Cardiac muscle cell (in vitro differentiated cells and primary cell): ENCODE measurements at places on chromosomes 7 and 10. TPM values are rescaled to one million over a fixed set of nuclear protein-coding genes. Genes with fewer than 3 reads are reported as not detected.

GRCh38 chr7:57179776-57180415 lies 47.7 kb upstream of the ZNF479 start:
- no peaks in the 10 kb centered on the region for H3K4me1 ChIP-seq
- DNase-seq, result no peak
- no peaks in the 10 kb centered on the region for H3K27me3 ChIP-seq
- H3K36me3 ChIP-seq, result no peaks in the 10 kb centered on the region
- H3K4me3 ChIP-seq, result no peak overlapping the region

- DNase-seq, result no peak
These were observed 10.4 kb downstream of the ADCY1 start for GRCh38 chr7:45584261-45585210.

- H3K4me3 ChIP-seq, result no peak overlapping the region
- H3K36me3 ChIP-seq, result no peaks in the 10 kb centered on the region
- no peaks in the 10 kb centered on the region for H3K27me3 ChIP-seq
- H3K4me1 ChIP-seq, result no peaks in the 10 kb centered on the region
These were observed 220.0 kb upstream of the DPP6 start for GRCh38 chr7:153832160-153832559.

Gene TMEM213
- not detected in 2 replicates for total RNA-seq

GRCh38 chr7:22867003-22867402 lies 44.4 kb upstream of the TOMM7 start:
- no peaks in the 10 kb centered on the region for H3K27me3 ChIP-seq
- no peaks in the 10 kb centered on the region for H3K4me1 ChIP-seq
- peak; percentile 78 for DNase-seq
- no peaks in the 10 kb centered on the region for H3K36me3 ChIP-seq

Gene PCLO
- 0.67 and 1.1 TPM in 2 replicates for total RNA-seq

- H3K4me3 ChIP-seq, result no peak overlapping the region
- H3K27ac ChIP-seq, result no peak overlapping the region
- peaks cover 10% of the 10 kb centered on the region for H3K4me1 ChIP-seq
- H3K36me3 ChIP-seq, result no peaks in the 10 kb centered on the region
- no peak for DNase-seq
These were observed 227.6 kb upstream of the IMMP2L start for GRCh38 chr7:111789870-111790269.

Gene TMEM225B
- total RNA-seq, result 0.81 and 2.3 TPM in 2 replicates

DNA sequence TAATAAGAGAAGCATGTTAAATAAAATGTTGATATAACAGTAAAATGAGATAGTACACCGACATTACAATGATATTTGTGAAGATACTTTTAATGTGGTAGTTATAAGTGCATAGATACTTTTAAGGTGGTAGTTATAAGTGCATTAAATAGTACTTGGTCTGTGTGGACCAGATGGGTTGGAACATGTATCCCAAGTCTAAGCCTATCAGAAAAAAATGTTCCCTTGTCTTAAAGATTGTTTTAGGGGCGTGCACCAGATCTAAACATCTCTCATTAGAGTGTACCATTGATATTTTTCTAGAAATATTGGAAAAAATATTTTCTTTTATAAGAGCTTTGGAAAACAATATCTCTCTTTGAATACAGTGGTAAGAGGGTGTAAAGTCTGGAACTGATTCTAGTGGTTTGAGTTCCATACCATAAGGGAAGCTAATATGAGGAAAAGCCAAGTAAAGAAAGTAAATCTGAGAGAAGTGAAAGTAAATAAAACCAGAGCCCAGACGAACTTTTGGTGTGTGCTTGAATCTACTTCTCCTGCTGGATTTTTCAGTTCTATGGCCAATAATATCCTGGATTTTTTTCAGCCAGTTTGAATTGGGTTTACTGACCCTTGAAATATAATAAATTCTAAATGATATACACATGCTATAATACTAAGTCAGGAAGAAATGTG lies 175.3 kb downstream of the MBL2 start:
- H3K27ac ChIP-seq, result no peak overlapping the region
- H3K27me3 ChIP-seq, result no peaks in the 10 kb centered on the region
- H3K4me3 ChIP-seq, result no peak overlapping the region
- DNase-seq, result no peak

Gene ACTL6B
- total RNA-seq, result not detected in 2 replicates

DNA sequence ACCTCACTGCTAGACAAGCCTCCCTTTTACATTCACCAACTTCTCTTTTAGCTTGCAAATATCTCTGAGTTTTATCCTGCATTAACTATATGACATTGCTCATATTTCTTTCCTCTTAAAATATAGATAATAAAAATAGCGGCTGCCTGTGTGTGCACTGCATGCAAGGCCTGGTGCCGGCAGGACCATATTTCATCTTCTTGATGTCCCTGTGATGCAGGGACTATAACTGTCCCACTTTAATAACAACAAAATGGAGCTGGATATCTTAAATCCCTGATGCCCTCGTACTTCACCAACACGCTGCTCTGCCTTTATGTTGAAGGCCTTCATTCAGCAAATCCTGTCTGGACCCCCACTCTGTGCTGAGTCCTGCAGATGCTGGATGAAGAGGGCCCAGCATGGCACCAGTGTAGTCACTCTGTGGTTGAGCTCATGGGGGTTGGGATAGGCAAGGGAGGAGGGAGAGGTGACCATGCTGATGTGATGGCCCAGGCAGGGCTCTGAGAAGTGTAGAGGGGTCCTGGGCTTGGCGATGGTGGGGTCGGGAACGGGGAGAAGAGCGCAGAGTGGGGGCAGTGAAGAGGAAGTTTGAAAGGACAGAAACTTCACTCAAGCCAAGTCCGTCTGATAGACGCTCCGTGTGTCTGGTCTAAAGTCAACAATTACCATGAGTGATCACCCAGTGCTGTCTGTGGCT lies 40.4 kb downstream of the C10orf90 start:
- no peak overlapping the region for H3K27ac ChIP-seq
- DNase-seq, result no peak
- no peak overlapping the region for H3K4me3 ChIP-seq
- no peaks in the 10 kb centered on the region for H3K4me1 ChIP-seq

DNA sequence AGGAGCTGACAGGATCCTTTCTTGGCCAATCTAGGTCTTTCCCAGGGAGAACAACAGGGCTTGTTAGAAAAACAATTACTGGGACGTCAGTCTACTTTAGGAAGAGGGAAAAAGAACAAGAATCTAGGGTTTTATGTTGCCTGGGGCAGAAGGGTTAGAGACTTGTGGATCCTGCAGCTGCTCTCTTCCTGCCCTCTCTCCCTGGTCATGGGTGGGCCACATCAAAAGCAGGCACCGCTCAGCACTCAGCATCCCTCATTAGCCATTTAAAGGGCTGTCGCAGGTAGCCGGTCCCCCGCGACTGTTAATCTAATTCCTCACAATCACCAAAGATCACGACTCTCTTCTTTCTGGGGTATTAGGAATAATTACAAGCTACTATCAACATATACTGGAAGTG lies 631.9 kb downstream of the CALN1 start:
- no peak for DNase-seq
- H3K4me1 ChIP-seq, result no peaks in the 10 kb centered on the region
- H3K4me3 ChIP-seq, result no peak overlapping the region
- H3K27me3 ChIP-seq, result no peaks in the 10 kb centered on the region

- no peaks in the 10 kb centered on the region for H3K36me3 ChIP-seq
- no peak for DNase-seq
- no peaks in the 10 kb centered on the region for H3K27me3 ChIP-seq
- H3K4me3 ChIP-seq, result no peak overlapping the region
- no peaks in the 10 kb centered on the region for H3K4me1 ChIP-seq
These were observed 716.2 kb downstream of the NXPH1 start for GRCh38 chr7:9149499-9150082.

- no peak overlapping the region for H3K27ac ChIP-seq
- H3K4me3 ChIP-seq, result no peak overlapping the region
- no peaks in the 10 kb centered on the region for H3K27me3 ChIP-seq
- peaks cover 30% of the 10 kb centered on the region for H3K4me1 ChIP-seq
- no peaks in the 10 kb centered on the region for H3K36me3 ChIP-seq
- DNase-seq, result no peak
These were observed 35.3 kb downstream of the PALD1 start for GRCh38 chr10:70513848-70514309.

Gene MARVELD1
- 35.2 and 38.3 TPM in 2 replicates for total RNA-seq

- no peak for DNase-seq
- no peak overlapping the region for H3K27ac ChIP-seq
- no peaks in the 10 kb centered on the region for H3K36me3 ChIP-seq
These were observed 7.9 kb upstream of the NUDCD3 start for GRCh38 chr7:44498230-44498954.

DNA sequence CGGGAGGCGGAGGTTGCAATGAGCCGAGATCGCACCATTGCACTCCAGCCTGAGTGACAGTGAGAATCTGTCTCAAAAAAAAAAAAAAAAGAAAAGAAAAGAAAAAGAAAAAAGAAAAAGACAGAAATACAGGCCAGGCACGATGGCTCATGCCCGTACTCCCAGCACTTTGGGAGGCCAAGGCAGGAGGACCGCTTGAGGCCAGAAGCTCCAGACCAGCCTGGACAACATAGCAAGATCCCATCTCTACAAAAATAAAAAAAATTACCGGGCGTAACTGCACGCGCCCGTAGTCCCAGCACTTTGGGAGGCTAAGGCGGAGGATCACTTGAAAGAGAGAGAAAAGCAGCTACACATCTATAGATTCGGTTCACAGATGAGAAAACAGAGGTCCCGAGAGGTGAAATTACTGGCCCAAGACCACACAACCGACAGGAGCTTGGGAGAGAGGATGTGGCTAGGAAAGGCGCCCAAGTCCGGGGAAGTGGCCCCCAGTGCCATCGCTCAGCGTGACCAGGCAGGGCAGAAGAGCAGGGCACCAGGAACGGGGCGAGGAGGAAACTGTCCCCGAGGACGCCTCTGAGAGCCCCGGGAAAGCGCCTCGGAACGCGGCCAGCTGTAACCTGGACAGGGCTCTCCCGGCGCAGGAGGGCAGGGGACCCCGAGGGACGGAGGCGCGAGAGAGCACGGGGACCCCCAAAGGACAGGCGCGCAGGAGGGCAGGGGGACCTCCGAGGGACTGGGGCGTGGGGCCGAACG lies 612 bp downstream of the SNX8 start:
- H3K36me3 ChIP-seq, result no peaks in the 10 kb centered on the region
- H3K4me3 ChIP-seq, result peak overlapping the region; percentile 55
- no peak overlapping the region for H3K27ac ChIP-seq
- no peaks in the 10 kb centered on the region for H3K27me3 ChIP-seq
- no peak for DNase-seq

GRCh38 chr7:133197972-133198544 lies 54.8 kb upstream of the EXOC4 start:
- H3K4me1 ChIP-seq, result no peaks in the 10 kb centered on the region
- H3K36me3 ChIP-seq, result no peaks in the 10 kb centered on the region
- no peak overlapping the region for H3K4me3 ChIP-seq
- no peak for DNase-seq
- H3K27me3 ChIP-seq, result peaks cover 8% of the 10 kb centered on the region
- H3K27ac ChIP-seq, result no peak overlapping the region

GRCh38 chr7:34133356-34133982 lies 228.1 kb downstream of the BMPER start:
- peaks cover 15% of the 10 kb centered on the region for H3K4me1 ChIP-seq
- H3K36me3 ChIP-seq, result no peaks in the 10 kb centered on the region
- H3K27ac ChIP-seq, result peak overlapping the region; percentile 82
- H3K27me3 ChIP-seq, result no peaks in the 10 kb centered on the region
- no peak for DNase-seq
- no peak overlapping the region for H3K4me3 ChIP-seq

- peaks cover 5% of the 10 kb centered on the region for H3K4me1 ChIP-seq
- H3K36me3 ChIP-seq, result no peaks in the 10 kb centered on the region
- no peak for DNase-seq
- no peak overlapping the region for H3K4me3 ChIP-seq
These were observed 102.8 kb downstream of the ARHGAP22 start for GRCh38 chr10:48501787-48502771.

Gene CABCOCO1
- 0.95 and 1.5 TPM in 2 replicates for total RNA-seq

DNA sequence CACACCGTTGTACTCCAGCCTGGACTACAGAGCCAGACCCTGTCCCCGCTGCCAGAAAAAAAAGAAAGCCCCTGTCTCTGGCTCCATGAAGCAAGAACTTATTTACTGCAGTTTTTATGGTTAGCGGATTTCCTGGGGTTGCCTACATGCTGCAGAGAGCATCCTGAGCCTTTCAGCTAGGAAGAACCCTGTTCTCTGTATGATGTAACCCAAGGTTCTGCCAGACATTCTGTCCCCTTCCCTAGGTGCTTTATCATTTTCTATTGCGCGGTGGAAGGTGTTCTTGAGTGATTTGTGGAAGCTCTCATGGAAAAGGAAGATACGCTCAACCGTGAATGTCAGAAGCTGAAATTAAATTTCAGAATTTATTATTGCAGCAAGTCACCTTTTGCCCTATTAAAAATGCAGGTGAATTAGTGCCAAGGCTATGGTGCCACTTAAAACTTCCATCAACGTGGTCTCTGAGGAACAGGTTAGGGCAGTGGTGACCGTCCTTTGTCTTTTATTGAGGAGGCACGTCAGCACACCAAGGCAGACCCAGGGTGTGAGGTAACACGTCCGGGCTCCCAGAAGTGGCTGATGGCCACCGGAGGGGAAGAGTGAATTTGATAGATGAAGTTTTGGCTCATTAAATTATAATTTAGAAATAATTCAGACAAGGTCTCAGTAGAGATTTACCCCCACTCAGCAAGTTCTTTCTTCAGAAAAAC lies 273.1 kb downstream of the PHTF2 start:
- peaks cover 9% of the 10 kb centered on the region for H3K27me3 ChIP-seq
- no peak overlapping the region for H3K4me3 ChIP-seq
- H3K27ac ChIP-seq, result no peak overlapping the region
- DNase-seq, result no peak

Gene OGA
- total RNA-seq, result 51.8 and 98.1 TPM in 2 replicates

Gene BAMBI
- total RNA-seq, result 651 and 1,010 TPM in 2 replicates

DNA sequence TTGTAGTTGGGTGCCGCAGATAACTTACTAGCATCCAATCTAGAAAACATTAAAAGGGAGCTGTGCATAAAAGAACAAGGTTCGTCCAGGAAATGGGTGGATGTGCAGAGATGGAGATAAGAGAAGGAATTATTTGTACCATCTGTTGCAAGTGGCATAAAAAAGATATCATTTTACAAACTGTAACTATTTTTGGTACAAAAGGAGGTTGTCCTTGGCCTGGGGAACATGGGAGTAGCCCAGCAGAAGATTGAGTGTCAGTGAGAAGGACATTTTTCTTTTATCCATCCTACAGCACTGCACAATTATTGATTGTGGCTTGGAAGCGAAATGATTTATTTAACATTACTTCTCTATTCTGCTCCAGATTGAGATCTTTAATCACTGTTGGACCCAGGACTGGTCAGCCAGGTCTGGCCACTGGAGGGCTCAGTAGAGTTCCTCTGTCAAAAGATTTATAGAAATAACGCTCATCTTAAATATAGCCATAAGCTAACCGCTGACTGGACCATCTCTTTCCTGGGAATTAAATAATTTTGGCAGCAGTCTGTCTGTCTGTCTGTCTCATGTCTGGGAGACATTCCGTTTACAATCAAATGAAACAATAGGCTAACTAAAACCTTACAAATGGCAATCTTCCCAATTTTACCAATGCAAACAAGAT lies 254.1 kb downstream of the KIAA1217 start:
- DNase-seq, result no peak
- H3K36me3 ChIP-seq, result no peaks in the 10 kb centered on the region
- H3K4me3 ChIP-seq, result no peak overlapping the region

- no peaks in the 10 kb centered on the region for H3K27me3 ChIP-seq
- H3K36me3 ChIP-seq, result no peaks in the 10 kb centered on the region
- H3K27ac ChIP-seq, result peak within 1 kb of the TSS; percentile 31
- DNase-seq, result peak; percentile 82
These were observed at the start of gene TSPAN15 for GRCh38 chr10:69451209-69451783. TSS of gene TSPAN15 (plus strand) at chr10:69451465. CDS start at chr10:69451595, 130 bp downstream.

GRCh38 chr7:37211097-37211880 lies 237.4 kb downstream of the ELMO1 start:
- H3K27ac ChIP-seq, result no peak overlapping the region
- no peaks in the 10 kb centered on the region for H3K27me3 ChIP-seq
- peaks cover 9% of the 10 kb centered on the region for H3K4me1 ChIP-seq
- H3K36me3 ChIP-seq, result no peaks in the 10 kb centered on the region
- DNase-seq, result peak; percentile 95
